AML-193 (cell line): ENCODE measurements at places on chromosomes 12 and 14.

- DNase-seq: no peak
Measured at GRCh38 chr12:48973941-48974673, 2.6 kb upstream of the WNT10B start.

DNA sequence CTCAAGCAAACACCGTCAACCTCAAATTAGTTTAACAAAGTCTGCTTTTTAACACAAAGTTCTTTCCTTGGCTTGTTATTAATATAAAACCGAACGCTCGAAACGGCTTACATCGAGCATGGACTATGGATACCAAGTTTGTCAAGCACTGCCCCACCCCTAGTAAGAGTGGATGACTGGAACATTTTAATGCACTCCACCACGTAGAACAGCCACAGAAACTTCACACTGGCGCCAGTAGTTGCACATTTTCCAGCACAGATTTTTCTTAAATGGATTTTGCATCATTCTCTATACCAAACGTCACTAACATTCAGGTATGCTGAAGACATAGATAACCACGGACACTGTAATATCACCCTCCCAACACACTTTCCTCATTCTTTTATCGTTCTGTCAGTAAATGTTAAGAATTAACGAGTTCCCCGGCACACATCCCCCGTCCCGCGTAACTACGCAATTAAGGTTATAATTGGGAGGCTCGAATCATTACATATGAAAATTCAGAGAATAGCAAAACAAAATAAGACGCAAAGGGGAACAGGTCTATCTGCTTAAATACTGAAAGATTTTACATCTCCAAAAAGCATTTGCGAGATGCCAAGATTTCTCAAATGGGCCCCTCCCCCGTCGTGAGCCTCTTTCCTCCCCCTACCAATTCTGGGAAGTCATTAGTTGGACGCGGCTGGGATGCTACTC is 990 bp downstream of the FERMT2 start:
- no peak for DNase-seq

- DNase-seq: no peak
Measured at GRCh38 chr14:32865827-32866376, 72.8 kb upstream of the NPAS3 start.

DNA sequence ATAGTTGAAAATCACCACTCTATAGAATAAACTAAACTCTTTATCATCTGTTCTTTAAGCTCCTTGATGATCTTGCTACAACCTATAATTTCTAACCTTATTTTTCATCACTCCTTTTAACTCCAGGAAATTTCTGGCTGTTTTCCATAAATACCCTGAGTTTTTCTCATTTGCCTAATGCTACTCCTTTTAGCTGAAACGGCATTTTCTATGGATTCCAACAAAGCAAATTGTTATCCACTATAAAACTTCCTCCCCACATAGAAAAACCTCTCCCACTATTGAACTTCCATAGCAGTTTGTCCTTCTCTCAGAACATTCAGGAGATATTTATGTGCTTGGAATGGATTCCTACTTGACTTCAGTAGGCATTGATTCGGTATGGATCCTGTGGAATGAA is 122.8 kb downstream of the SLC41A2 start:
- DNase-seq: no peak

GRCh38 chr12:79162147-79162772 is 297.7 kb downstream of the SYT1 start:
- no peak for DNase-seq

- peak; percentile 8 for DNase-seq
Measured at GRCh38 chr12:95820096-95820703, 29.6 kb upstream of the NTN4 start.

DNA sequence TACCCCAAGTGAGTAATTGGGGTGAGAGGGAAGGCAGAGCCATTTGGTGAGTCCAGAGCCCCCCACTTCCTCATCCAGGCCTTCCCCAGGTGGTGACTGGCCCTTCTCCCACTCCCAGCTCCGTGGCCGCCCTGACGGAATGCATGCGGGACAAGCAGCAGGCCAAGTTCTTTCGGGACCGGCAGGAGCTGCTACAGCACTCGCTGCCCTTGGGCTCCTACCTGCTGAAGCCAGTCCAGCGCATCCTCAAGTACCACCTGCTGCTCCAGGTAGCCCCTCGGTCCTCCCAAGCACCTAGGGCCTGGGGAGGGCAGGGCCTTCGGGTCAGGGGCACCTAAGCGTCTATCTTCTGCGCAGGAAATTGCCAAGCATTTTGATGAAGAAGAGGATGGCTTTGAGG is 26.5 kb downstream of the PLEKHG3 start:
- DNase-seq: no peak

DNA sequence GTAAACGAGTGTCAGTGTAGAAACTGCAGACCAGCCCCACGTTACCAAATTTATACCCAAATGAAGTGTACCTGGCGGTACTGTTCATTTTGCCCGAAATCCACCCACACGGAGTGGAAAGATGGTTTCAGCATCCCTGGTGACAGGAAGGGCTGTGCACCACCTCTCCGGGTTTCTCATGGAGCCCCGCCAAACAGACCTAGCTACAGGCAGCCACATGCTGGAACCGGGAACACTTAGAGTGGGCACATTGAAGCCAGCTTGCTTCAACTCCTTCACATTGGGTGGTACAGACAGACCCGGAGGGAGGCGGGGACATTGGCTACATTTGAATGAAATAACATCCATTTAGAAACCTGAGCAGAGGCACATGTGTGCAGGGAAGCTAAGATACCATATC is 84.4 kb downstream of the PPP2R5C start:
- no peak for DNase-seq

GRCh38 chr12:116710370-116711150 is 27.3 kb downstream of the SPRING1 start:
- DNase-seq: no peak

DNA sequence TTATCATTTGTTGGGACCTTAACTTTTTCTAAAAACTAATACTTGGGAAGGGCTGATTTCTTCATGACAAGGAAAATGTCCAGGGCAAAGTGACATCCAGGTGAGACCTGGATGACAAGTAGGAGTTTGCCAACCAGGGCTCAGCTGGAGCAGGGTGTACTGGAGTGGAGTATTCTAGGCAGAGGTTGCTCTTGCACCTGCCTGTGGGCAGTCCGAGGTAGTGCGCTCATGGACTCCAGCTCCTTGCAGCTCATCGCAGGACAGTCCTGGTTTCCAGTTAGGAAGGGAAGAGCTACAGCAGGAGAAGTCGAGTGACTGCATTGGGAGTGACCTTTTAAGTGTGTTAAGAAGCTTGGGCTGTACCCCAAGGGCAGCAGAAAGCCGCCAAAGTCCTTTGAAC is 175.9 kb downstream of the PELI2 start:
- no peak for DNase-seq

DNA sequence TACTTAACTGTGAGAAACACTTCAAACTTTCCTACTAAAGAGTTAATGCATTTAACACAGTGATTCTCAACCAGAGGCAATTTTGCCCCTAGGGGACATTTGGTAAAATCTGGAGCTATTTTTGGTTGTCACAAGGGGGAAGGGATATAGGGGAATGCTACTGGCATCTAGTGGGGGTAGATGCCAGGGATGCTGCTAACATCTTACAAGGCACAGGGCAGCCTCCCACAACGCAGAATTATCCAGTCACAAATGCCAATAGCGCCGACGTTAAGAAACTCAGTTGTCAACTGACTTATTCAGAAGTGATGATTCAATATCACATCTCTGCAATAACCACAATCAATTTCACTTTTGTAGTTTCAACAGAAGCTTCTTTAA is 2.0 kb downstream of the EEA1 start:
- DNase-seq: peak; percentile 10

DNA sequence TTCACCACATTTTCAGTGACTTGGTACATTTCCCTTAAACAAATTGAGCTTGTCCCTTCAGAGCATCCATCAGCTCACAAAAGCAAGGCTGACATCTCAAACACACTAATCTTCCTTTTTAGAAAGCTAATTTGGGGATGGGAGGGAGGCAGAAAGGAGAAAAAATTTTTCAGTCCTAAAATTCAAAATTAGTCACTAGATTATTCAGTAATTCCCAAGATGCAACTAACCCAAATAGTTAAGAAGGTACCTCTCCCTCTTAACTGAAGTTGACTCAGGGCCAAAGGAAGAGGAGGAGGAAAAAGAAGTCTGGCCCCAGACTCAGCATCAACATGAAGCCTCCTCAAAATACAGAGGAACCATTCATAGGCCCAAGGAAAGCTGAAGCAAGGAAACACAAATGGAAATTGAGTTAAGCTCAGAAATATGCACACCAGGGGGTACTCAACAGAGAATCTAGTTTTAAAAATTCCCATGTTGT is 21.7 kb downstream of the CBX5 start:
- no peak for DNase-seq

- no peak for DNase-seq
Measured at GRCh38 chr12:84913129-84913515, 523 bp upstream of the SLC6A15 start.

GRCh38 chr12:57624441-57625220 is 8.4 kb downstream of the B4GALNT1 start:
- no peak for DNase-seq

- no peak for DNase-seq
Measured at GRCh38 chr12:64054079-64054520, 168.0 kb downstream of the KICS2 start.

DNA sequence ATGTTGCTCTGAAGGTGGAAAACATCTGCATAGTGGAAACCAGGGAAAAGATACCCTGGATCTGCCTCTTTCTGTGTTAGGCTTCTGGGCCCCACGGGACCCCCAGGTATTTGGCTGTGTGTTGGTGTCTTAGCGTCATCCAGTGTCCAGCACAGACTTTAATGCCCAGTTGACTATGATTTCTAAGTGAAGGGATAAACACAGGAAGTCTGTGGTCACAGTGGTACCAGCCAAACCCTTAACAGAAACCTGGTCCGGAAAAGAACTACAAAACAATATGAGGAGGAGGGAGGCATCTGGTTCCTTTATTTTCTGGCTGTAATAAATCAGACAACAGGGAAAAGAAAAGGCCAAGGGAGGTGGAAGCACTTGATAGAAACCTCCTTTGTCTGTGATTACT is 56.4 kb downstream of the CMKLR1 start:
- DNase-seq: no peak

DNA sequence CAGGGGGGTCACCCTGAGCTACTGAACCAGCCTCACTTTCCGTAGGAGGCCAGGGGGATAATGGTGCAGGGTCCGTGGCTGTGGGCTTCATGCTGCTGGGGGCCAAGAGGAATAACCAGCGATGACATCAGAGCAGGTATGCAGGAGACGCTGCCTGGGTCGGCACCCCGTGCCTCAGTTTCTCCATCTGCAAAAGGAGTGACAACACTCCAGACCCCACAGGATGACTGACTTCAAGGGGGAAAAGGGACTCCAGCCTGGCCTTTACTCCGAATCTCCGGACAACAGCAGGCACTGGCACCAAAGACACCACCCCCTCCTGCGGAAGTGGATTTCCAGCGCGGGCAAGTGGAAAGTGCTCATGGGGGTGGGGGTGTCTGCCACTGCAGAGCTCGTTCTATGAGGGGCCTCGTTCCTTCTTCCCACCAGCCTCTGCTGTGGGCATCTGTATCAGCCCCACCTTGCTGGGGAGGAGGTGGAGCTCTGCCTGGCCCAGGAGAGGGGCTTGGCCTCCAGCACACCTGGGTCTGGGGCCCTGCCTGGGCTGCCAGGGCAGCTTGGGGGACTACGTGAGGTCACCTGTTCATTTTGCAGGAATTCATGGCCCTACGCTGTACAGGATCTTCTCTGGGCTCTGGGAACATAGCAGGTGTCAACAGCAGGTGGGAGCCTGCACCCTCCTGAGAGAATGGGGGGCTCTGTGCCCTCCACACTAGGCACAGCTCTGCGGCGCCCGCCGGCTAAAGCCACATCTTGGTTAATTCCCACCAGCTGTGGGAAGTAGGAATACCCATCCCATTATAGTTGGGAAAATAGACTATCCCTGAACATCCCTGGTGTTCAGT is 216.6 kb upstream of the C14orf180 start:
- no peak for DNase-seq

DNA sequence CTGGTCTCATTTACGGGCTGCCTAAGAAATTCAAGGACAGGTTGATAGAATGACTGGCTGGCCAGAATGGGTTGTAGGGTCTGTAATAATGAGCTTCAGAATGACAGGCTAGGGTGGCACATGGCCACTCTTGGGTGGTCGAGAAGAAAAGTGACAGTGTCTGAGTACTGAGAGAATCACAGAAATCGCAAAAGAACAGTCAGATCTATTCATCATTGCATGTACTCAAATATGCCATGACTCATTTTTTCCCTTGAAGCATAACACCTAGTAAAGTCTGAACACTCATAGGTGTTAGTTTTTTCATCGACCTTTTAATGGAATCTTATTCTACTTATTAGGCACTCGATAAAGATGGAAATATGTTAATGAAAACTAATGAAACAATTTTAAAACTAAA is 37.8 kb upstream of the SEL1L start:
- DNase-seq: no peak

- no peak for DNase-seq
Measured at GRCh38 chr12:99529966-99530365, 117.6 kb upstream of the GARIN6 start.

GRCh38 chr12:55061024-55061423 is 41.2 kb downstream of the NEUROD4 start:
- no peak for DNase-seq

DNA sequence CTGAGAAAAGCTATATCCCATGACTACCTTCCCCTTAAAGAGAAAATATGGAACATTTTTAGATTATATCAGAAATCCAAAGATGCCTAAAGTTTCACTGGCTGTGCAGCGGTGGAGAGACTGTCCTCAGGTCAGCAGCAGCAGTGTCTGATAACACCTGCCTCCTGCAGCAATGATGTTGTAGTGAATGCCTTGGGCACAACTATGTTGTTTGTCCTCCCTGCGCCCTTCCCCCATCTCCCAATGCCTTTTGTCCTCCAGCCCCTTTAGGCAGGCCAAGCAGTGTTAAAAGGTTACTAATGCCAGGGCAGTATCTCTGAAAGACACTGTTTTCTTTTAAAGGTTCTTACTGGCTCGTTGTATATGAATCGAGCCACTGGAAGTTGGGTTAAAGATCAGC is 13.2 kb downstream of the RTRAF start:
- no peak for DNase-seq

DNA sequence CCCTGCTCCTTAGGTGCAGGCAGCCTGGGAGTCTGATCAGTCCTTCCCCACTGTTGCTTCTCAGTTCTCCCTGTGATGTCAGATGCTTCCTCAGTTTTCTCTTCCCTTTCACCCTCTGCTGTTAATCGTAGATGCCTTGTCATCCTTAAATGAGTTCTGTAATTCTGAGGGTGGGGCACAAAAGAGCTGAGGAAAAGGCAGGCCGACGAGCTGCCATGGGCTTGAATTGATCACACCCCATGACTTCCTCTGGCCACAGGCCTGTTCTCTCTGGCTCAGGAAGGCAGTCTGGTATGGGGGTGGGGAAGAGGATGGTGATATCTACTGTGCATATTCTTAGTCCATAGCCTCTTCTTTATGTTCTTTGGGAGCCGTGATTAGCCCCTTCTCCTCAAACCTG is 5.2 kb upstream of the AP1G2 start:
- no peak for DNase-seq
